ENCODE measurements at places on chromosomes 4 and X. TPM values are rescaled to one million over a fixed set of nuclear protein-coding genes. Genes with fewer than 3 reads are reported as not detected.

DNA sequence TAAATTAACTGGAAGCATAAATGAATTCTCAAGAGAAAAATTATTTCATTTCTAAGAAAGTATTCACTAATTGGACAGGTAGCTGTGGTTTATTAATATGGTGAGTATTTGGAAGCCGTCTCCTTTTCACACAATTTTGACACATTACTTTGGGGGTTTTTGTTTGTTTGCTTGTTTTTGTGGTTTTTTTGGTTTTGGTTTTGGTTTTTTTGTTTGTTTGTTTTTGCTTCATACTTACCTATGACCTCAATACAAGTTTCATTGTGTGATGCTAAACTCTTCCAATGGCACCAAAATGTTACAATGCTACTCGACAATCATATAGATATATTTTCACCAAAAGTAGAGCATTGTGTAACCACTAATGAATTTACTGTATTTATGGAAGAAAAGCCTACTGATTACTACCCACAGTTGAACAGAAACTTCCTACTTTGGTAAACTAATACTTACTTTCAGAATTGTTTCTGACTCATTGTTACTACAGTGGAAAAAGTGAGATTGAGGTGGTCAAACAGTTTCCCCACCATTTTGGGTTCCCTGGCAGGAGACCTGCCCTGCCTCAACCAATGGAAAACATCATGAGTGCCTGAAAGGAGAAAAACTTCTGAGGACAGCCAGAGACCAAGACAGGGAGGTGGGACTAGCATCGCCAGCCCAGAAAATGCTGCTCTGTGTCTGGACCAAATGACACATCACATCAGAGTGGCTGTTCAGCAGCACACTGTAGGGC is 443.1 kb downstream of the HNRNPD start:
- no peak for DNase-seq

PHOX2B gene
- total RNA-seq: not detected

GRCh38 chrX:80266287-80266686 is 154.0 kb upstream of the TENT5D start:
- no peak for DNase-seq

UBE2A gene
- total RNA-seq: 66.1 TPM

GRCh38 chr4:174763454-174764104 is 65.5 kb downstream of the GLRA3 start:
- no peak for DNase-seq

TASL gene
- not detected for total RNA-seq

- peak; percentile 20 for DNase-seq
Observed at GRCh38 chr4:73308286-73308685, 49.7 kb upstream of the ANKRD17 start.

ADH4 gene
- not detected for total RNA-seq

CPLX1 gene
- total RNA-seq: 1.3 TPM

GRCh38 chr4:11743236-11743635 is 314.5 kb upstream of the HS3ST1 start:
- DNase-seq: peak; percentile 82

- DNase-seq: no peak
Observed at GRCh38 chrX:19581786-19582185, 66.5 kb upstream of the MAP3K15 start.

HELT gene
- not detected for total RNA-seq

STK32B gene
- 7.8 TPM for total RNA-seq

- no peak for DNase-seq
Observed at GRCh38 chr4:67451464-67451863, 93.8 kb downstream of the CENPC start.

GRCh38 chrX:22536746-22537304 is 264.1 kb downstream of the CBLL2 start:
- DNase-seq: no peak

DNA sequence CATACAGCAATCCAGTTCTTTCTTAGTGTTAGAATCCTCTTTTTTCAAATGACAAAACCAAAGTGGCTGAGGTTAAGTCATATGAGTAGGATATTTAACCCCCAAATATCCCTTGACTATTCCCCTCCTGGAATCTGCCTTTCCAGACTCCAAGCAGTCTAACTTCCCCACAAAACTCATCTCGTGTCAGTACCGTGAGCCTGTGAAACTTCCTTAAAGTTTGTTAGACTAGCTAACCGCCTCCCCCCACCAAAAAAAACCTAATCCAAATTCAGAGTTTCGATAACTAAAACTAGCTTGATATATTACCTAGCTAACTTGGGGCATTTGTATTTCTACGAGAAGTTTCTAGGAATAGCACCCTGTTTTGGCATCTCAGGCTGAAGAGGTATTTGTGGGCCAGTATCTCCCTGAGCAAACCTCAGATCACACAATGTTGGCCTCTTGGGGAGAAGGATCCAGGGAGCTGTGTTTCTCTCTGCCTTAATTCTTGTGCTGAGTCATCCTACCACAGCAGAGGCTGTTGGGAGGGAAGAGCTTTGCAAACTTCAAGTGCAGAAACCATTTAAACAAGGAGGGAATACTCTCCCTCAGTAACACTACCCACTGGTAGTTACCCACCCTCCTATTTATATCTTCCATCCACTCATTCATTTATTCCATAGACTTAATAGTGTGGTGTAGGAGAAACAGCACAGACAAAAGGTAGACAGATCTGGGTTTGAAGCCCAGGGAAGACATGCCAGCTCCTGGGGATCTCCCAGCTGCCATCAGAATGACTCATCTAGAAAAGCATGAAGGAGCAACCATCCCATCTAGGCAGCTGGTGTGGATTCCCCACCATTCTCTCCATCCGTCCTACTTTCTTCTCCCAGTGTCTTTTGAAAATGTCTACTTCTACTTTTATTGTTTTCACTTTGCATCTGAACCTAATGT is 39.3 kb upstream of the TXK start:
- DNase-seq: peak; percentile 18

- no peak for DNase-seq
Observed at GRCh38 chr4:81682492-81682891, 210.8 kb upstream of the RASGEF1B start.

DNA sequence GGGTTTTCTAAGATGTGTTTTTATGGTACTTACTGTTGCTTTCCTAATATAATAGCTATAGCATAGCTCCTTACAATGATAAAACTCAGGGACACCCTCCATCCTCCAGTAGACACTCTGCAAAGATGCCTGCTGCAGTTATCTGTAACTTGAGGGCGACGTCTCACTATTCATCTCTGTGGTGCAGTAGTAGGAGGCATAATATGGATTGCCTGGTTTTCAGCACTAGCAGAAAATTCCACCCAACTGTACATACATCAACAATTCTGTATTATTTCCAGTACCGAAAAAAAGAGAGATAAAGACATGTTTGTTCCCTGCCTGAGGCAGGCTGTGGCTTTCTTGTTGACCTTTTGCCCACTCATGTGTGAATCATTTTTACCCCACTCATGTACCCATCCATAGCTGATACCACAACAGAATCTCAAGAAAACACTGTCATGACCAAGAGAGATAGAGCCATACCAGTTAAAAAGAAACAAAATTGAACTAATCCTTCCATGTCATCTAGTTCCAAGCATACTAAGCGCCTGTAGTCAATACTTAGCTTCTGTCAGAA is 220.1 kb downstream of the RAB28 start:
- no peak for DNase-seq

ZNF711 gene
- total RNA-seq: 5.2 TPM

DNA sequence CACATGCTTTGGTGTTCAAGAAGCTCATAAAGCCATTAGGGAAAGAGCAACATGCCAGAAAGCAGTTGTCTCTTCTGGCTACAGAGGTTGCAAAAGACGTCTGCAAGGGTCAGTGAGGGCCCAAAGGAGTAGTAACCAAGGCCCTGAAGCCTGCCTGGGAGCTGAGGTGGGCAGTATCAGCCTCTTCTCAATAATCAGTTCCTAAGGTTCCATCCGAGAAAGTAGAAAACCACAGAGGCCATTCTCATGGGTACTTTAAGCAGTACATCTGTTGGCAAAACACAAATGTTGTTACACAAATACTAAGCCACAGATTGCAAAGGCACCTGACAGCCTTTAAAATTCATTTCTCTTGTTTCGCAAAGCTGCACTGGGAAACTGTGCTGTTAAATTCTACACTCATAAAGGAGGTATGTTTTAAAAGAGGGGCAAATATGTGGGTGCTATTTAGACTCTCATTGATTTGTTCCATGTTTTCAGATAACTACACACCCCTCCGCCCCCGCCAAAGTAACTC is 37.7 kb downstream of the MECP2 start:
- DNase-seq: no peak

DNA sequence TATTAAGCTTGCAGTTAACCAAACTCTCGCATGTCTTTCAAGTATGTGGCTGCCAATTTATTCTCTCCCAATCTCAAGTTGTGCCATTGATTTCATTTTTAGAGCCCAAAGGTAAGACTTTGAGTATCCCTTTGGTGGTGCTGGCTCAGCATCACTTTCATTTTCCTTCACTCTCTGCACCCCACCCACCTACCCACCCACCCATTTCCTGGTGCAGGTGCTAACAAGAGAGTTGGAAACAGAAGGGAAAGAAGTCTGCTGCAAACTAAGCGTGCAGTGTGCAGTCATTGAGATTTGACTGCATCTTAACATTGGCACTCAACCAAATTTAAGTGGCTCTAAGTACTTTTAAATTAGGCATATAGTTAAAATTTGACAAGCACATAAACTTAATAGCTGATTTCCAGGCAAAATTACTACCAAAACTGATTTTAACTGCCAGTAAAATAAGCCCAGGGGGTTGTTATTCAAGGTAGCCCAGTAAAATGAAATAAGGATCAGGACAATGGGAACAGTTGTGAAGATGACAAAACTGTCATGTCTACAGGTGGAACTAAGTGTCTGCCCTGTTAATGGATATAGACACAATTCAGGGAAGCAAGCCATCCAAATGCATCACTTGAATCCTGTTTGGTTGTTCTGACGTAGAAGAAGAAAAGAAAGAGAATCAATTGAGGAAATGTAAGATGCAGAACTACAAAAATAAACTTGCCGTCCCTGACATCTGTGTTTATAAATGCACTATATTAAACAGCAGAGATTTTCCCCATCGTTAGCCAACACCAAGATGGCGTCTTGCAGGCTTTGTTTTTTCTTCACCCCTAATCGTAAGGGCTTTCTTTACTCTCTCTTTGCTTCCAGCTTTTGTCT is 184.2 kb downstream of the KDR start:
- no peak for DNase-seq

GRCh38 chr4:9901257-9901656 is 119.8 kb downstream of the DRD5 start:
- DNase-seq: no peak

GRCh38 chrX:153791104-153791852 is 2.9 kb downstream of the IDH3G start:
- DNase-seq: no peak

TCP11X2 gene
- not detected for total RNA-seq

HGFAC gene
- 0.49 TPM for total RNA-seq

PWWP3B gene
- total RNA-seq: not detected

DNA sequence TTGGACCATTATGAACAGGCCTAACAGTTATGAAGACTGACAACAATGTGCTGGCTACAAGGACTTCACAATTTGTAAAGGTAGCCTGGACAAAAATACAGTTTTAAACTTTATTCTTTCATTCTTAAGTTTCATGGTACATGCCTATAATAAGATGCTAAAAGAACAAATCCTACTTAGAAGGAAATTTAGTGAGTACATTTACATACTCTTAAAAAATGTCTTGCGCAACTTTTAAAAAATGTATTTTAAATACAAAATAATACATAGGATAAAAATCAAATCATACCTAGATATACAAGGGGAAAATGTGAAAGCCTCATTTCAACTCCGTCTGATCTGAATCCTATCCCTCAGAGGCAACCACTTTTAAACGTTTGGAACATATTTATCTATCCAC is 200.7 kb upstream of the SPIN4 start:
- DNase-seq: no peak

DNA sequence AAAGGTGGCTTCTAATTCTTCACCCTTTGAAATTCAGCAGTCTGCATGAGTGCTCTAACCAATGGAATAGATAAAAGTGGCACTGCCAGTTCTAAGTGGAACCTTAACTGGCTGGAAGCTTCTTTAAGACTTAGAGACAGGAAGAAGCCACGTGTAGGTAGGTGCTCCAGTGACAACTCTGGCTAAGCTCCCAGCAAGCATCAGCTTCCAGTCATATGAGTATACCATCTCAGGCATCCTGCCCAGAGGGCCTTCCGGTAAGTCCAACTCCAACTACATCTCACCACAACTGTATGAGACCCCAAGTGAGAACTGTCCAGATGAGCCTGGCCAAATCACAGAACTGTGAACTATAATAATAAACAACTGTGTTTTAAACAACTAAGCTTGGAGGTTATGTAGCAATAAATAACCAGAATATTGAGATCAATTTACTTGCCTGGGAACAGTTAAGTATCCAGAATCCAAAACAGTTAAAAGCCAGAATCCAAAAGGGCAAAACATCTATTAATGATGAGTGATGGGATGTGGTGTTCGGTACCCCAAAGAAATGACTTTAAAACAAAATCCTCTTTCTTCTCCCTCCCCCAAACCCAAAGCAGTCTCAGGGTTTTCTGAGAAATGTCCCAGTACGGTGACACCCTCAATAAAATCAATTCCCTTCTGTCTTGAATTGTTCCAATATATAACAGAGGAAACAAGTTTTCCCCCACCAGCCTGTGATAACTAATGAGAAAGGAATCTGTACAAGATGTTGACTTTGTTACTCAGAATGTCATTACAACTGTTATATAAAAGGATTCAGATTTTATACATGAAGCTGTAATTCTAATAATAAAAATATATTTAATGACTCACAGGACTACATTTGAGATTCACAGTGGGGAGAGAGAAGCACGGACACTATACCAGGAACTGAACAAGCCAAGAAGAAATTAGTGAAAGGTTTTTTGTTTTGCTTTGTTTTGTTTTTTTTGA is 4.2 kb downstream of the TSPAN5 start:
- DNase-seq: peak; percentile 83

AKAP4 gene
- total RNA-seq: not detected

GRCh38 chr4:114464726-114465272 is 133.8 kb upstream of the UGT8 start:
- DNase-seq: no peak

DNA sequence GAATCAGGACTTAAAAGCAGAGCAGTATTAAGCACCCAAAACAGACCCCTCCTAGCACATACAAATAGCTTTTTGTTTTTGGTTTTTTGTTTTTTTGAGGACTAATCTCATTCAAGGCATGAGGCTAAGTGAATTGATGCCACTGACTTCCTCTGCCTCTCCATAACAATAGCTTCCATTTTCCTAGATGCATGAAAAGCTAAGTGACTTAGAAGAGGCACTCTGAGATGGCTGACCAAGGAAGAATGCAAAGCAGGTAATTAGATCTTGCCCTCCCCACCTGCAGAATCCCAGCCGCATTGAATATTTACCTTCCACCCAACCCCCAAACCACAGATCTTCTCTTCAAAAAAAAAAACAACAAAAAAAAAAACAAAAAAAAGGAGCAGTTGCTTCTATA is 7.4 kb upstream of the KDR start:
- DNase-seq: no peak
